Right atrium auricular region (tissue), 2 donors: ENCODE measurements at places on chromosomes 12 and 14.

DNA sequence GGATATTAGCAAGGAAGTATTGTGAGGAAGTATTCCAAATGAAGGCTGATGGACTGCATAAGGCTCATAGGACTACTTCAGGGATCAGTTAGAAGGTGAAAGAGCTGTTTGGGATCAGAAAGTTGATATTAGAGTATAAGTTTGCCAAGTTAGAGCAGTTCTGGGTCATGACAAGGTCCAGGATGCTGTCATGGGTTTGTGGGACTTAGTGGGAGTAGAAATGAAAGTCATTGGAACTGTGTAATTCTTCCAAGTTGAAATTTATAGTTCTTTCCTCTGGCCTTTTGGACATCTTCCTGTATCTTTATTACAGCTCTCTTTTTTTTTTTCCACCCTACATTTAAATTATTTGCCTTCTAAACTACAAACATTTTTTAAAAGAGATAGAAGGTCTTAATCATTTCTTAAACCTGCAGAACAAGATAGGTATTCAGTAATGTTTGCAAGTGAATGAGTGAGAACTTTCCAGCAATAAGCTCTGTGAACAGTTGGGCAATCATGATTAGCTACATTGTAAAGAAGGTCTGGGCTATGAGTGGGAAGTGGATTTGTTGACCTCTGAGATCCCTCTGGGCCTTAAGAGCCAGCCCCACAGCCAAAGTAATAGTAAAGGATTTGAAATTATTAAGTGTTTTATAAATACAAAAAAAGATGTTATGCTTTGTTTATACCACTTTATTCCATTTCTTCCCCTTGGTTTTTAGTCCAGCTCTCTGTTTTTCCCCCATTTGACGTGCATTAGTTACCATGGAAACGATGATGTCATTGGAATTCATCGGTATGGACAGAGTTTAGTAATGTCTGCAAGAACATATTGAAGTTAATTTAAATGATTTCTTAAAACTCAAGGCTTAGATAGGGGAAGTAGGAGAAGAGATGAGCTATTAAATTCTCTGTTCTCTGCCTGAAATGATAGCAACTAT is 247.9 kb upstream of the ARHGAP5 start:
- no peak for DNase-seq

DNA sequence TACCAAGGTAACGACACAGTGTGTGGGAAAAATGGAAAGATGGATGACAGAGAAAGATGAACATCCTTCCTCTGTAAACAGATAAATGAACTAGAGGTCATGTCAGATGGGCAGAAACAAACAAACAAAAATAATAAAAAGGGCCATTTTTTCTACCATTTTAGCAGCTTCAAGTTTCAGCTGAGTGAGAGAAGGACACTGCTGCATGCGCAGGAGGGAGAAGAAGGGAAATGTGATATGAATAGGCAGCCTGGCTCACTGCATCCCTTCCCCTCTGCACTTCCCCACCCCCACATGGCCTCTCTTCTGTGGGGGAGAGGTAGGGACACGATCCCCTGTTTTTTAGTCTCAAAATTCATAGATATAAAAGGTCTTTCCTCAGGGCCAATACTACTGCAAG is 492.0 kb downstream of the NELL2 start:
- no peak for DNase-seq

DNA sequence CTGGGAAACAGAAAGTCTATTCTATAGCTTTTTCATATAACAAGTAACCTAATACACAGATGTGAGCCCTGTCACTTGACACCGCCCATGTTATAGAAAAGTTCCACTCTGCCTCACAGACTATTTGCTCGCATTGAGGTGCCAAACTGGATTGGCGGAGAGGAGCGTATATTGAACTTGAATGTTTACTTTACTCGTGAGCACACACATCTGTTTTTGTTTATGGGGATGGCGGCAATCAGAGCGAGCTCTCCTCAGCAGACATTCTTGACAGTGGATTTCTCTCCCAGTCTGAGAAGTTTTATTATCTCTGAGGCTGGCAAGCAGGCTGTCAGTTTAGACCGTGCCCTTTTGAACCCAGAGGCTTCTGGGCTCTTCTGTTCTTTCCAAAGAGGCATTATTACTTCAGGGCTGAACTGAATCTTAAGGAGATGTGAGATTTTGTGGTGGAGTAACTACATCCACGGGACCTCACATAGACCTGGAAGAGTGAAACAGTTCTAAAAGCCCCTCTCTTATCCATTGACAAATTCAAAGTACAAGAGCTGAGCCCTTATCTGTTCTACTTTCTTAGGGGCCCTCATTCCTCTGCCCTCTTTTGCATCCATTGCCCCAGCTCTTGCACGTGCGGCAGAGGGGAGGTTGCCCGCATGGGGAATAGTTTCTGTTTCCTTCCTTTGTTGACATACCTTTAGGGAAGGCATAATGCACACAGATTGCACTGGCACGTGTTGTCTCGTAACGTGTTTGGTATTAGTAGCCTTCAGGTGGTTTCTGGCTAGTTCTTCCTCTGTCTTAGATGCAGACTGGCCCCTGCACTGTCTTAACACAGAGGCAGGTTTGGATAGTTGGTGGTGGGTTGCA is 68.2 kb downstream of the DRAM1 start:
- no peak for DNase-seq

DNA sequence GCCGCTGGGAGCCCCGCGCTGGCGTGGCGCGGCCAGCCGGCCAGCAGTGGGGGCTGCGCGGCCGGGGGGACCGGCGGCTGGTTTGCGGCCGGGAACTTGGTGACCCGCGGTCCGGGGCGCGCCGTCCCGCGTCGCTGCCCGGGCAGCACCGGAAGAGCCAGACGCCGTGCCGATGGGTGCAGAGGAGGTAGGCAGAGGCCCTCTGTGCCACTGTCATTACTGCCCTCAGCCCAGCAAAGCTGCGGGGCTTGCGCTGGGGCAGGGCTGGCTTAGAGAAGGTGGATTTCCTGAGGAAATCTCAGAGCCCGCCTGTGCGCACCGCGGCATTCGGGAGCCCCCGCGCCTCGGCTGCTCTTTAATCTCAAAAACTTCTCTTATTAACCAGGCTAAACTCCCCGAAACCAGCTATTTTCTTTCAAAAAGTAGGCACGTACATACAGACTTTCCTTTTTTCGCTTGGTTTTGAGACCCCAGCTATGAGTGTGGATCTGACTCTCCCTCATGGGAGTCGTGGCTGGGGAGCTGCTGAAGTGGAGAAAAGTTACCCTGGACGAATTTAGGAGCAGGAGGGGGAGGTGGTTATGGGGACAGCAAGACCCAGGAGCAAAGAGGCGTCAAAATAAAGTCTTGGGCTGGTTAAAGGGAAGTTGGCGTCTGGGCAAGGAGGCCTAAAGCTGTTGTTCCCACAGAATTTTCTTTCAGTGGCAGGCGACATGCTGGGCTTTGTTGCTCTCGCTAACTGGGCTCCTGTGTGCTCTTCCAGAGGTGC is 802 bp downstream of the SUSD6 start:
- DNase-seq = no peak

DNA sequence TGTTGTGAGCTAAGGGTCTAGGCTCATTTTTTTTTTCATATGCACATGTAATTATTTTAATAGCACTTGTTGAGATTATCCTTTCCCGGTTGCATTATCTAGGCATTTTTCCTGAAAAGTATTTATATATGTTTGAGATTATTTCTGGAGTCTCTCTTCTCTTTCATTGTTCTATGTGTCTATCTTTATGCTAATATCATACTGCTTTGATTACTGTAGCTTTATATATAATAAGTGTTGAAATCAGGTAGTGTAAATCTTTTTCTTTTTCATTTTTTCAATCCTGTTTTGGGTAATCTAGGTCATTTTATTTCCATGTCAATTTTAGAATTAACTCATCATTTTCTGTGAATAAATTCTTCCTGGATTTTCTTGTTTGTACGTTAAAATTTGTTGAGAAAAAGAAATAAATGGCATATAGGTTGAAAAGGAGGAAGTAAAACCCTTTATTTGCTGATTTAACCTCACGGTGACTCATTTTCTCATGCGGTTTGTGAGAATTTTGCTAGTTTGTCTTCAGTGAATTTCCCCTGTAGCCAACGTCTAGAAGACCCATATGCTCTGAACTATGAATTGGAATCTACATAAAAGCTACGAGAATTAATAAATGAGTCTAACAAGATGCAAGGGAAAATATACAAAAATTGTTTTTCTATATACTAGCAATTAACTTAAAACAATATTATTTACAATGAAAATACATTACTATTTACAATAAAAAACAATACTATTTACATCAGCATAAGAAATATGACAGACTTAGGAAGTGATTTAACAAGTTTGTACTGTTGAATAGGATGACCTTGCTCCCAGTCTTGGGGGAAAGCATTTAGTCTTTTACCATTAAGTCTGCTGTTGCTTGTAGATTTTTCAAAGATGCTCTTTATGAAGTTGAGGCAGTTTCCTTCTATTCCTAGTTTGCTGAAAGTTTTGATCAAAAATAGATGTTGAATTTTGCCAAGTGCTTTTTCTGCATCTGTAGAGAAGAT is 105.0 kb downstream of the SNAPC1 start:
- no peak for DNase-seq

- no peak for DNase-seq
Measured at GRCh38 chr12:65023485-65023884, 97.6 kb downstream of the WIF1 start.

GRCh38 chr12:19382111-19382526 is 57.2 kb upstream of the AEBP2 start:
- peak; percentile 59 for DNase-seq
